Stimulated activated CD4-positive, alpha-beta T cell treated with anti-CD3 and anti-CD28 coated beads, TNF-alpha, amount 100 ng/mL, for 24 hours (primary cell): ENCODE measurements at places on chromosomes 12 and 14.

GRCh38 chr12:94228488-94228907, 80.1 kb downstream of the PLXNC1 start:
- DNase-seq, result no peak

- no peak for DNase-seq
Observed at GRCh38 chr12:127570793-127571360, 696.1 kb upstream of the TMEM132C start.

DNA sequence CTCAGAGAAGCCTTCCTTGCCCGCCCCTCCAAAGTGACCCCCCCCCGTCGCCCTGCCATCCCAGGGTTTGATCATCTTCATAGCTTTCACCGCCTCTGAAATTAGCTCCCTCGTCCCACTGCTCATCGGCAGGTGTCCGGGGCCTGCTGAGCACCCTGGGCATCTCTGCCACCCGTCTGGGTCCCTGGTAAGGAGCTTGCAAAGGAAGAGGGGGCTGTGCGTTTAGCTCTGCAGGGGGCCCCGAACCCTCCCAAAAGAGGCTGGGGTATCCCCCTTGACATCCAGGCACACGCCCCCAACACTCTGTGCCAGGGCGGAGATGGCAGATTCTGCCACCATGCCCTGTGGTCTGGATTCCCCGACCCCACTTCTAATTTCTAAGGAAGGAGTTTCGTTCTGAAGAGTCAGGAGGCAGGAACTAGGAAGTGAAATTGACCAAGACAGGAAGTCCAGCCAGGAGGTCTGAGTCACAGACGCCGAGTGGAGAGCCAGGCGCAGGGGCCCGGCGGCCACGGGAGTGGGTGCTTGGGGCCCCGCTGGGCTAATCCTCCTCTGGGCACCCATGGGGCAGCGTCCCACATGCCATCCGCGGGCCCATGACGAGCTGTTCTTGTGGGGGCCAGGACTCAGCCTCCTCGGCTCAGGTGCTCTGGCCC, 95.7 kb downstream of the RFLNA start:
- no peak for DNase-seq

- no peak for DNase-seq
Observed at GRCh38 chr12:130712346-130713065, 3.6 kb downstream of the RIMBP2 start.

- DNase-seq, result no peak
Observed at GRCh38 chr12:68919581-68920239, 13.3 kb downstream of the CPM start.

DNA sequence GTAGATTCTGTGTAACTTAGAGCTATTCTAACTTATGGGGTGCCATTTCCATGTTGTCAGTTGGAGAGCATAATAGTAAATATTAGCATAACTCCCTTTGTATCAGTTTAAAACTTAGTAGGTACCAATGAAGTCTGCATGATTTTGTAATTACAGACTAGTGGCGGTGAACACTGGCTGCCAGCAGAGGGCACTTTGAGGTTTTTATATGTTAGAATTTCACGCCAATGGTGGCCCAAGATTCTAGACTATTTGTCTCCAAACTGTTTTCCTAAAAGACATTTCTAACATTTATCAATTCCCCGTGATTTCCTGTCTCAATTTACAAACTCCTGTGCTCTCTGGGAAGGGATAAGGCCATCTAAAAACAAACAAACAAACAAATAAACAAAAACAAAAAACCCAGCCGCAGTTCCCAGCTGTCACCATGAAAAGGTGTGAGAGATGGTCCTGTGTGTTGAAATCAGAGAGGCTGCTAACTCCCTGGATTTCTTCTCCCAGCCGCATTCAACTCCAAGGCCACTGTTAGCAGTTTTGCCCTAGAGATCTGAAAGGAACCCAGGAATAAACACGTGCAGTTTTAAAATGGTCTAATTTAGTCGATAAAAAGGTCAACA, 57.6 kb downstream of the BRMS1L start:
- peak; percentile 4 for DNase-seq

- DNase-seq, result peak; percentile 33
Observed at GRCh38 chr12:111093428-111094142, 173.2 kb upstream of the MYL2 start.

GRCh38 chr12:87952850-87953249, 76.4 kb downstream of the C12orf50 start:
- DNase-seq, result no peak

DNA sequence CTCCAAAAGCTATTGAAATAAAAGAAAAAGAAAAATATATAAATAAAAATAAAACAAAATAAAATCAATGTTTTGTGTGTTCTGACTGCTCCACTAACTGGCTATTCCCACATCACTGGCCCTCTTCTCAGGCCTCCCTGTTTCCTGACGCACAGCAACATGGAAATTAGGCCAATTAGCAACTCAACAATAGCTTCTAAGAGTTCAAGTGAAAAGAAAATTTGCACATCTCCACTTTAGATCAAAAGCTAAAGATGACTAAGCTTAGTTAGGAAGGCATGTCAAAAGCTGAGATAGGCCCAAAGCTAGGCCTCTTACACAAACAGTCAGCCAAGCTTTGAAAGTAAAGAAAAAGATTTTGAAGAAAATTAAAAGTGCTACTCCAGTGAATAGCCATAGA, 200.8 kb downstream of the DUSP6 start:
- no peak for DNase-seq

DNA sequence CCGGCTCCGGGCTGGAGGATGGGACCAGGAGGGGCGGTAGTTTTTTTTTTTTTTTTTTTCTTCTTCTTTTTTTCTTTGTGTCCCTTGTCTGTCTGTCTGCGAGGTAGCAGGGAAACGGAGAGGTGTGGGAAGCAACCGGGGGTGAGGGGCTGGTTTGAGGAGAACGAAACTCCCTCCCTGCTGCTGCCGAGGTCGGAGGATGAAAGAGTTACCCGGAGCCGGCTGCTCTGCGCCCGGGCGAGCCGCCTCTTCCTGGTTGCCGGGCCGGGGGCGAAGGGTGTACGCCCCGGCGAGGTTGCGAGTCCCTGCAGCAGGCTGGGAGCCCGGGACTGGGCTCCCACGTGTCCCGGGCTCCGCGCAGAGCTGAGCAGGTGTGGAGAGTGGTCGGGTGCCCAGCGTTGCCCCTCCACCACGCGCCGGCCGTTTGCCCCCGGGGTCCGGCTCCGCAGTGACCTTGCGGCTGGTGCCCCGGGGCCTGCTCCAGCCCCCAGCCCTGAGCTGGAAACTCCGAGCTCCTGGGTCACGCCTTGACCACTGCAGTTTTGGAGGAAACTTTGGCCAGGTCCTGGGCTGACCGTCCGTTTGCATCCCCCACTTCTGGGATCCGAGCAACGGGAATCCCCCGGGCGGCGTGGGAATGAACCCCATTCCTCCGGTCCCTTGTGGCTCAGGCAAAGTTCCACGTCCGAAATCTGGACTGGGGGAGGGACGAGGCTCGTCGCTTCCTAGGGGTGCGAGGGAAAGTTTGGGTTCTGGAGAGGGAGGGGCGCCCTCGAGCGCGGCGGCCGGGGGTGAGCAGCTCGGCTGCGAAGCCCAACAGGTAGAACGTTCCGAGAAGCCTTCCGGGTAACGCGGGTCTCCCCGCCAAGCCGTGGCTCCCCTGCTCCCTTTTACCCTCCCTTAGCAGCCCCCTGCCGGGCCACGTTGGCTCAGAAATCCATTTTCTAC, 1.3 kb downstream of the CHST11 start:
- peak; percentile 55 for DNase-seq

GRCh38 chr12:109331301-109331952, 16.3 kb upstream of the MYO1H start:
- no peak for DNase-seq

GRCh38 chr12:4240161-4240783, 33.3 kb upstream of the CCND2 start:
- DNase-seq, result no peak

DNA sequence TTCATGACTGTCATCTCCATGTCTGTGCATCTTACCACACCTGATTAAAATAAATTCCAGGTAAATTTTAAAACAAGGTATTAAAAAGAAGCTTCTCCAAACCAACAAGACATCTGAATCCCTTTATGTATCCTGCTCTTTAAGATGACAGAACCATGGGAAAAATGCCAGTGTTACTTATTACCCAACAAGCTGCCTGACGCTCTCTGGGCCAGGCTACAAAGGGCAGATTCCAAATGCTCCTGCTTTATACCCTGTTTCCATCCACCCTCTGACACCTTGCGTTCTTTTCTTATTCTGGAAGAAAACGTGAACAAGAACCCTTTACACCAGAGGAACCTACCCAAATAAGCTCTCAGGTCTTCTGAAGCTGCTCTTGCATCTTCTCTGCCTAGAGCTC, 70.7 kb downstream of the SLC8A3 start:
- no peak for DNase-seq

DNA sequence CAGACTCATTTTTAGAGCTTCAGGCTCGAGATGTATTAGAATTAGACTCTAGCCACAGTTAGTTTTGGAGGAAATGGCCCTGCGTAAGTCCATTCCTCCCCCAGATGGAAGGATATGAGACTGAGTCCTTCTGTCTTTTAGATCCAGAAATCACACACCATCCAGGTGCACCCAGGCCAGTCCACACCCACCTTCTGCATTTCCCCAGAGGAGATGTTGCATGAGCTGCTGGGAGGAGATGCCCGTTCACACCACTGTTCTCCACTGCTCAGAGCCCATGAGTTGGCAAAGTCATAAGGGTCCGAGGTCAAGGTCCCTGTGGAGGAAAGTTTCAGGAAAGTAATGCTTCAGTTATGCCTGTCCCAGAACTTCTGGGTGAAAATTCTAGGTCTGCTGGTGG, 29.2 kb downstream of the VWF start:
- DNase-seq, result no peak

- DNase-seq, result no peak
Observed at GRCh38 chr12:61757831-61758505, 502.2 kb upstream of the USP15 start.

DNA sequence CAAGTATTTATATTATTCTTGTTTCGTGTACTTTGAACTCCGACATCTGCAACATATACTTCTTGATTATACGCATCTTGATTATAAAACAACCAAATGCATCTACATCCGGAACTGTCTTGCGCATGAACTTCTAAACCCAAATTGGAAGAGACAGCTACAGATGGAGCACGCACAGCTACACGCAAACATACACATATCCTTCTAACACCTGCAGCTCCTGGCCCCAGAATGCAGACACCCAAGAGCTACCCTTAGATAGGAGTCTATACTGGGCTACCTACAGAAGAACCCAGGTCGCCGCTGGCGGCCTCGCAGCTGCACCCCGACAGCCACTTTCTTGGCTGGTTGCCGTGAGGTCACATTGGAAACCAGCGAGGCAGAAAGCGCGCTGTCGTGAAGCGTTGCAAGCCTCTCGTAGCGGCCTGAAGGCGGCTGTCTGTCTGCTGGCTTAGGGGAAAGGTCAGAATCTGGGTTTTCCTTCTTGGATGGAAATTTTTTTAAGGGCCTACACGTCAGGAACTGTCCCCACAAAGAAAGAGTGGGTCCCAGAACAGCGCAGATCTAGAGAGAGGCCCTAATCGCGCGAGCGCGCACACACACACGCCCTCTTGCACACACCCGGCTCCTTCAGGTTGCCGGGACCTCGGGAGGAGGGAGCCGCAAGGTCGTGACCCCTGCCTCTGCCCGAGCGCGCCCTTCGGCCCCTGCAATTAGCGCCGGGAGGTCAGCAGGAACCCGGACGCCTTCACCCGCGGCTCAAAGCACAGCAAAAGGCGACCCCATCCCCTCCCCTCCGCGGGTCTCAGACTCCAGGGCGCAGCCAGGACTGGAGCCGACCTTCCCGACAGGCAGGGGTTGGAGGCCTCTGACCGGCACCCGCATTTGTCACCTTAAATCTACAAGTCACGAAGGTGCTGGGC, 17.0 kb downstream of the TBX3 start:
- no peak for DNase-seq

DNA sequence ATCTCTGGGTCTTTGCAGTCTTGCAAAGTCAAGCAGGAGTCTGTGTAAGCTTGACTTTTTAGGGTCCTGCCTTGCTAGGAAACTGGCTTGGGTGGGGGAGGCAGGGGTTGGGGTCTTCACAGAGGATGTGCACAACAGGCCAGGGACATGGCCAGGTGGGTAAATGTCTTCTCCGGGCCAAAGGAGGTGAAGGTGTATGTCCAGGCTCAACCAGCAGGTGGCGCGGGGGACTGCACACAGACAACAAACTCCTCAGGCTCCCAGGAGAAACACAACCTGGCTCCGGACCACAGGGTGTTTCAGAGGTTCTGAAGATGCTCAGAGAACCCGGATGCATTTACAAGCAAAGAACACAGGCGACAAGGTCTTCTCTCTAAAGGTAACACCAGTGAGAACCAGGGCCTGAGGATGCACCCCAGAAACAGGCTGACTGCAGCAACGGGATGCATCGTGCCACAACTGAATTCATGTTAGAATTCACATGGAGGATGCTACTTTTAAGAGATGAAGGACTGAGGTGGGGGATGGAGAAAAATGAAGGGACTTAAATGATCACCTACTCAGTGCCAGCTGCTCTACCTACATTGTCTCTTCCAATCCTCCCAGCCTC, 56.0 kb downstream of the PLEKHG3 start:
- peak; percentile 26 for DNase-seq

DNA sequence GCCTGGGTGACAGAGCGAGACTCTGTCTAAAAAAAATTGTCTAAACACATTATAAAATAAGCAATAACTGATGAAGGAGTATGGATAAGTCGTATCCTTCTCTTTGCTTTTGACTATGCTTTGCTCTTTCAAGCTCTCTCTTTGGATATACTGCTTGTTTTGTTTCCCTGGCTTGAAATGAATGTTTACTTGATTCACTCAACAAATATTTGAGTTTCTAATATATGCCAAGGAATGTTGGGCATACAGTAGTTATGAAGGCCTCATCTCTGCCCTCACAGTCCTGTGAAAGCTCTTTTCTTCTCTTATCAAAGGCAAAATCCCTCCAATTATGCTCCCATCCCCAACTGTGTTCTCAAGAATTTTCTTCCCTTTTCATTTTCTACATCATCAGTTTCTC, 123.5 kb downstream of the PTPRR start:
- no peak for DNase-seq

DNA sequence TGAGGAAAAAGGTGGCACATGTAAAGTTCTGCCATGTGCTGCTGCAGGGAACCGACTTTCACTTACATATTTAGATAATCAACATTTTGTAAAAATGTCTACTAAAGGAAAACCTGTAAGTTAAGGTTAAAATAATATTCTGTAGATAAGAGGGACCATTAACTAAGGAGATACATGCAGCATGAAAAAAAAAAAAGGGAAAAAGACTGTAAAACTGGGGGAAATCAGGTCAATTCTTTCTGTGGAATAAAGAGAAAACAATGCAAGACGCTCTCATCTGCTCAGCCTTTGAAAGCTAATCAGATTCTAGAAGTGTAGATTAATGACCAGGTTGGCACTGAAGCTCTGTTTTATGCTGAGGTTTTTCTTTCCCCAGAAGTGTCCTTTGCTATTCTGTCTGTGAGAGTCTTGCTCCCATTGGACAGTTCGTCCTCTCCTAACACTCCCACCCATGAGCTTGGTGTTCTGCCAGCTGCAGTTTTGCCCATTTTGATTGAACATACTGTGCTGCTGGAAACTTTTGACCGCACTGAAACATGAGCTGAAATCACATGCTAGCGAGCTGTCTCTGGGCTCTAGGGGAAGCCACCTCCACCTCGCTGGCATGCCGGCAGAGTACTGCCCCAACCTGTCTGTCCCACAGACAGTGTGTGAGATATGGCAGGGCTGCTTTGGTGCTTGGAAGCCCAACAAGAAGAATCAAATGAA, 39.7 kb downstream of the PPTC7 start:
- DNase-seq, result no peak

GRCh38 chr12:102379346-102380162, 100.8 kb downstream of the IGF1 start:
- DNase-seq, result no peak
